ENCODE measurements at places on chromosomes 12 and 14.

DNA sequence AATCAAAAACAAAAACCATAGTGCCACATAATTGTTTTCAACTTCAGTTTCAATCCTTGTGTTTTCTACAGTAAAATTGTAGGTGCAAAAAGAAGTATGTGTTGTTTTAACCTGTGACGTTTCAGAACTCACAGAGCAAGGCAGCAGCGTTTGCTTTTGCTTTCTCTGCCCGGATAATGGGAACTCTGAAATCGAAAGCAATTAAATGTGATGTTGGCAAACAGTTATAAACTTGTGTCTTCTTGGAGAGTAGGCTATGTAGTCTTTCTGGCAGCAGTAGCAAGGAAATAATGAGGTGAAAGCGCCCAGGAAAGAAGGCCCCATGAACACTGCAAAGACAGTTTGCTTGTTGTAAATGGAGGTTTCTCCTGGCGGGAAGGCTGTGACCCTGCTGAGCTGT lies 39.1 kb downstream of the FNTB start:
- DNase-seq = no peak

GRCh38 chr12:74790931-74791330 lies 253.3 kb downstream of the ATXN7L3B start:
- no peak for DNase-seq

DNA sequence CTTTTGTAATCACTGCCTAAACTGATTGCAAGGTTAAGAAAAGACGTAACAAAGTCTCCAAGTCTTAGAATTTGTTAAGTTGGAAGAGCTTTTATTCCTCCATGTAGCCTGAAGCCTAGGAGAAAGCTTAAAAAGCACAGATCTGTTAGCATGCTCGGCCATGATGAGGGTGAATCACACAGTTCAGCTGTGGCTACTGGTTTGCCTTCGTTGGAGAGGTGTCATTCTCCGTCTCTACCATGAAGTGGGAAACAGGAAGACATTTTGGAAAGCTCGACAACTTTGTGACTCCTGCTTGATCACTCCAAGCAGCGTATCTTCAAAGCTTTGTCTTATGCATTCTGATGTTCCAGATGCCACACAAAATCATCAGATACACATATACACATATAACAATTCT lies 27.1 kb downstream of the DCP1B start:
- no peak for DNase-seq

GRCh38 chr14:69358233-69358963 lies 39.7 kb downstream of the ERH start:
- DNase-seq = no peak

Data from activated T-helper 9 cell treated with anti-CD3 and anti-CD28 coated beads, Interleukin-2, amount 50 U/mL, for 16 hours (primary cell).